Ureter (tissue), 1 donor: ENCODE measurements at places on chromosomes 3 and 15.

GRCh38 chr15:66389859-66390381 is 3.2 kb downstream of the MAP2K1 start:
- DNase-seq, result no peak

DNA sequence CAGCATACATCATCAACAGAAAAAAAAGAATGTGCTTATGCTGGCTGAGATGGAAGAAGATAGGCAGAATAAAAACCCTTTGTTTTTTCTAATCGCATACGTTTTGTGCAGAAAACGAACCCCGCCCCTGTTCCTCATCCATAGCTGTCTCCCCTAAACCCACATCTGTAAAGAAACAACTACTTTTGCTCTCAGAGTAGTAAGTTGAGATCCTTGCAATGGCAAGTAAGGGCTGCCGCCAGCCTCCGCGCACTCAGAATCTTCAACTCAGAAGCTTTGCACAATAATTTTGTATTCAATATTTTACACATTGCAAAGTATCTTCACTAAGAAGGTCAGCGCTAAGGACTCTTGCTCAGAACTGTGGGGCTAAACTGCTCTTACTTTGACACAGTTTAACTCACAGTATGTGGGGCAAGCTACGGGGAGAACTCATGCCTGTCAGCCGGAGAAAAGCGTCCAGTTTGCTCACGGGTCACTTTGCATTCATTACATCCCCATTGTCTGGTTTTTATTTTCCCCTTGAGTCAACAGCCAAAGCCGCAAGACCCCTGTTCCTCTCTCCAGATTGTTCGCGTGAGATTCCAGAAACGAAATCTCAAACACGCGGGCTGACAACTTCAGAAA is 1.0 kb downstream of the LYSMD4 start:
- no peak for DNase-seq

DNA sequence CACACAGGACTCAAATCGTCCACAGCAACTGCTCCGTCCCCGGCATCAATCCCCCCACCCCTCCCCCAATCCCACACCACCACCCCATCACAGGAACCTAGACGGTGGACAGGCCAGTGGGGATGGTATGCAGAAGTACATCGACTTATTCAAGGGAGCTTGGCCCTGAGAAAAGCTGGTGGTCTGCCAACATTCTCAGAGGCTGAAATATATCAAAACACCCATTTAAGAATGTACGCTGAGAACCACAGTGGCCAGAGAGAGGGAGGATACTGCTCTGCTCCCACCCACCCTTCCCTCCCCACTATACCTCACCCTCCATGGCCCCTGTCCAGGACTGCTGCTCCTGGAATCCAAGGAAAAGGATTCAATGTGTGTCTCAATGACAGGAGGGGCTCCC is 12.4 kb upstream of the USP3 start:
- no peak for DNase-seq

GRCh38 chr3:128845119-128845777 is 34.2 kb upstream of the ACAD9 start:
- no peak for DNase-seq

- no peak for DNase-seq
These were observed 493.1 kb downstream of the SHQ1 start for GRCh38 chr3:72355168-72355567.

GRCh38 chr3:111667621-111668239 is 72.6 kb upstream of the ZBED2 start:
- DNase-seq, result peak; percentile 55

DNA sequence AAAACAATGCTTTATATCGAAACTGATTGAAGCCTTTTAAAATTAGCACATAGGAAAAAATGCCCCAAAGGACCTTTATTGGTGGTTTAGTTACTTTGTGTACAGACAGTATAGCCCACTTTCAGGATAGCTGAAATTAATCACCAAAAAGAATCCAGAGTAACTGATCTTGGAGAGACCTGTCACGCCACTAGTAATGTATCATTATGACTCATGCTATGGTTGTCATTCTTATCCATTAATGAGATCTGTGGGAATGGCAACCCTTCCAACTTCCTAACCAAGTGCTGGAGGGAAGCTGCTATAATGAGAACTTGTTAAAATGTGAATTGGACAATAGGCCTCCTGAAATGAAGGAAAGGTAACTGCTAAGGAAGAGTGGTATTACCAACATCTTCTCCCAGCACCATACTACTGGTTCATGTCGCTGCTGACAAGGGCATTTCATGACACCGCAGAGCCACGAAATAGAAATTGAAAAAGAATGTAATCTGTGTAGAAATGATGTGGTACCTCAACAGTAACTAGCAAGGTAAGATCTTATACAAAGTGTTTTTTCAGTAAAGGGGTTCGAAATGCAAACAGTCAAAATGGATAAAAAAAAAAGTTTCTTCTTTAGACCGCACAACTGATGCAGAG is 7.1 kb upstream of the EMC4 start:
- no peak for DNase-seq

GRCh38 chr3:34683851-34684250 is 885.4 kb downstream of the PDCD6IP start:
- peak; percentile 52 for DNase-seq

DNA sequence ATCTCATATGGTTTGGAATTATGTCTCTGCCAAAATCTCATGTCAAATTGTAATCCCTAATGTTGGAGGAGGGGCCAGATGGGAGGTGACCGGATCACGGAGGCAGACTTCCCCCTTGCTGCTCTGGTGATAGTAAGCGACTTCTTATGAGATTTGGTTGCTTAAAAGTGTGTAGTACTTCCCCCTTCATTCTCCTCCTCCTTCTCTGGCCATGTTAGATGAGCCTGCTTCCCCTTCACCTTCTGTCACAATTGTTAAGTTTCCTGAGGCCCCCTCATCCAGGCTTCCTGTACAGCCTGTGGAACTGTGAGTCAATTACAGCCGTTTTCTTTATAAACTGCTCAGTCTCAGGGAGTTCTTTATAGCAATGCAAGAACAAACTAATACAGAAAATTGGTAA is 51.1 kb downstream of the NEDD4 start:
- no peak for DNase-seq

- DNase-seq, result no peak
These were observed 59.1 kb downstream of the IQSEC1 start for GRCh38 chr3:13013994-13014754.

- DNase-seq, result no peak
These were observed 47.3 kb downstream of the CLDN11 start for GRCh38 chr3:170465955-170466354.

DNA sequence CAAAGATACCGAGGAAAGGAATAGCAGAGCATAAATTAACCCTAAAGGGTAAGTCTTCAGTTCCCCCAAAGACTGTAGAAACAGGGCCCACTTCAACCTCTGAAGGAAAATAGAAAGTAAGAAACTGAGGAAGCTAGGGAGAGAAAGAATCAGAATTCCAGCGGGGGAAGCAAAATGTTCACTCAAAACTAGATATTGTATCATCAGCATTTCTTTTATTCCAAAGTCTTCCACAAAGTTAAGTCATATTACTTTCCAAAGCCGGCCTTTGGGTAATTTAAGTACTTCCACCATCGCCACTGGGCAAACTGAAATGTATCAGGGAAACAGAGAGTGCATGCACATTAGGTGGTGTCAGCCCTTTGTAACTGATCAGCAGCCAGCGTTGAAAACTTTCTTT is 88.3 kb downstream of the RSL24D1 start:
- DNase-seq, result no peak

GRCh38 chr3:184570489-184570888 is 8.9 kb downstream of the EPHB3 start:
- no peak for DNase-seq

DNA sequence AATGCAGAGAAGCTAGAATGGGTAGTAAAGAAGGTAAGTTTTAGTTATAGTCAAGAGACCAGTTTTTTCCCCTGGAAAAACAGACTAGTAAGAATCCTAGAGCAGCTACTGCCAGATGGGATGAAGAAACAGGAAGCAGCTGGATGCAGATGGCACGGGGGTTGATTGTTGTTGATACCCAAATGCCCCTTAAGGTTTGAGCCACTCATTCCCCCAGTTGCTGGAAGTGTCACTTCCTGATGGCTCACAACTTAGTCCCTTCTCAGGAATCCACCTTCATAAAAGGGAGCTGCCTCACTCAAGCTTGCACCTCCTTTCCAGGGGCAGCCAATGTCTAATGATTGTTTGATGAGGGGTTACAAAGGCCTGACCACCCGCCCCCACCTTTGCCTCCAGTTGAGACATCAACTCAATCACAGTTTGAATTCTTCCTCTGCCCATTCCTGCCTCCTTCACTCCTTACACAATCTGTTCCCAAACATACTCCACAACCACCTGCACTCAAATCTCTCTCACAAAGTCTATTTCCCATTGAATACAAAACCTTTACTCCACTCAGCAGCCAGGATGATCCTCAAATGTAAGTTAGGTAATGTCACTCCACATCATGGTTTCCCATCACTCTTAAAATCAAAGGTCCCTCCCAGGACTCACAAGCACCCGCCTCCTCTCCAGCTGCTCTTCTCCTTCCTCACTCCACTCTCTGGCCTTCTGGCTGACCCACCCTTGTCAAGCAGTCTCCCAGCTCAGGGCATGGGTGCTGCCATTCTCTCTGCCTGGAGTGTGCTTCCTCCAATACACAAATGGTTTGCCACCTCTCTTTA is 450.1 kb upstream of the THBS1 start:
- DNase-seq, result no peak

- DNase-seq, result no peak
These were observed 11.4 kb upstream of the HEG1 start for GRCh38 chr3:125067225-125067624.

GRCh38 chr3:184874709-184875644 is 63.0 kb downstream of the VPS8 start:
- no peak for DNase-seq

GRCh38 chr3:62872318-62872717 is 2.9 kb downstream of the CADPS start:
- DNase-seq, result no peak

DNA sequence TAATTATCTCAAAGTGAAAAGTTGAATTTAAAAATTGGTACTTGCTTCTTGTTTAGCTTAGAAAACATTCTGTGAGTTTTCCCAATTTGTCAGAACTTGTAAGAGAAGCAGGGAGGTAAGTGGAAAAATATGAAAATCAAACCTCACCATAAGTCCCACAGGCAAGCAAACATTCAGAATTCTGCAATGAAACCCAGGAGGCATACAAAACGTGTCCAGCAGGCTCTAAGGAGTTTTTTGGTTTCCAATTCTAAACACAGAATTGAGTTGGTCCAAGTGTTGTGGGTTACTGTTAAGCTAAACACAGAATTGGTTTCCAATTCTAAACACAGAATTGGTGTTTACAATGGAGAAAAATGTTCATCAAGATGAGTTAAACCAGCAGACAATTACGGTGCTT is 27.1 kb upstream of the ACKR4 start:
- no peak for DNase-seq

DNA sequence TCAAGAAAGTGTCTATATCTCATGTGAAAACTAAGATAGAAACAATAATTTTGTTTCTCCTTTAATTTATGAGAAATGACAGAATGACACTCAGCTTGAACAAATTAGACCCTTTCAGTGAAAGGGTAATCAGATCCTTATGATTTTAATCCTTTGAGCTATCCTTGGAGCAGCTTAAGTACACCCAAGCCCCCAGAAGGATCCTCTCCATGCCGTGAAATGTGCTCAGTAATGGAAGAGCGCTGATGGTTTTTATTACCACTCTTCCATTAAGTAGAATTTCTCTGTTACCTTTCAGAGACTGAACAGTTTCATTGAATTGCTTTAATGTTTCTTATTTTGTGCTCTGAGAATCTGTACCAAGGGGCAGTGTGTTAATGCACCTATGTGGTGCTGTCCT is 54.3 kb downstream of the HMG20A start:
- no peak for DNase-seq

DNA sequence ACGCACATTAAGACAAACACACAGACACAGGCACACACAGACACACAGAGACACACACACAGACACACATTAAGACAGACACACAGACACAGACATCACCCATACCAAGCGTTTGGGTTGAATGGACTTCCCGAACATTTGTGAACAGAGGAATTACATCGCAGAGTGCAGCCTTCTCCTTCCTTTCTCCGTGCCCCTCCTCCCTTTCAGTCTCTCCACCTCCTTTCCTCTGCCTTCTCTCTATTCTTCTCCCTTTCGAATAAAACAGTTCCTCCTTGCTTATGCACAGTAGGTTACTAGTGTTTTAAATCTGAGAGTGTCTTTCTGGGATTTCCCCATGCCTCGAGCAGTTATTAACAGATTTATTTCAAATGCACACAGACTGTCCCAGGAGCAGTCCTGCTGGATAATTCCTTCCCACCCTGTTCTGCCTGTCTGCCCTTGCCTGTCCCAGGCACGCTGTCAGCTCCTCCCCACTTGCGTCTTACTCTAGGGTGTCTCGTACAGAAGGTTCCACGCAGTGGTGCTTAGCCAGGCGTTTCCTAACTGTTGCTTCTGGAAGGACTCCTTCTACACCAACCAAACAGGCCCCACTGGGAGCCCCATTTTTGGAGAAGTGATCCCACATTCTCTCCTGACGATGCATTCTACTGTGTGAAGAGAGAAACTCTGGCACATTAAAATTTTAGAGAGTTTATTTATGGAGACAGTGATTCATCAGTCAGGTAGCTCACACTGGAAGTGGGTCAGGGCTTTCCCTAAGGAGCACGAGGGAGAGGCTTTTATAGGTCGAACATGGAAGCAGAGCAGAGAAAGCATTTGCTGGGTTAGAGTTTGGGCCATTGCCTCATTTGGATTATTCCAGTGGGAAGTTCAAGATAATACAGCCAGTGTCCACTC is 163.8 kb downstream of the SV2B start:
- peak; percentile 48 for DNase-seq

GRCh38 chr15:47768735-47769134 is 51.4 kb downstream of the SEMA6D start:
- DNase-seq, result no peak

DNA sequence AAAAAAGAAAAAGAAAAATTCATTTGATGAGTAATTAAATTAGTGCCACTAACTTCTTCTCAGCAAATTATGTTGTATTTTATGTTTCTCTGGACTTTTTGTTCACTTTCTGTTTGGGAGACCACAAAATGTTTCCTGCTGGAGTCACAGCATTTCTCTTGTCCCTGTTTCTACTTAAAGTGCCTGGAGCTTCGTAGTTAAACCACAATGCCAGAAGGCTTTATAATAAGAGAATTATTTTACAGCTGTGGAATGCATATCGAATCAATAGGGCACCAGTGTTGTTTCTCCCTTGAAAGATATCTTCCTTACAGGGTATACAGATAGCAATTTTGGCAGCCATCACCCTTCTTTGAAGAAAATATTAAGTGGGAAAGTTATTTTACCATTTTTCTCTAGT is 3.2 kb downstream of the DTWD1 start:
- DNase-seq, result no peak

- peak; percentile 80 for DNase-seq
These were observed 37.7 kb downstream of the FAM174B start for GRCh38 chr15:92617549-92618520.
